Stimulated activated CD4-positive, alpha-beta T cell treated with anti-CD3 and anti-CD28 coated beads, Interleukin-1b, Interleukin-23, amount 100 ng/mL, for 1 hour (primary cell): ENCODE measurements at places on chromosomes 3 and 15.
A peak's percentile ranks its signal among the peaks of the same experiment; 100 is the strongest.

DNA sequence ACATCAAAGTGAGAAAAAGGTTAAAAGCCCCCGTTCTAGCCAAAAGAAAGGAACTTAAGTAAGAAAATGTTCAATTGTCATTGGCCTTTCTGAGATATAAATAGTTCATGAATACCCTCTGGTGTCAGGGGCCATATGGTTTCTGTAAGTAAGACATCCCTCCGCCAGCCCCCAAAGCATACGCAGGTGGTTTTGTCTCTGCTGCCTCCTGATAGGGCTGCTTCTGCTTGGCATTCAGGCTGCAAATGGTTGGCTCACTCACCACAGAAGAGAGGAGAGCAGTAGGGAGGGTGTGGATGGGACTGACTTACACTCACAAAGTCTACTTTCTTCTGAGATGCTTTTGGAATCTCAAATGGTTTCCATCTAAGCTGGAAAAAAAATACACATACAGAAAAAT, 29.8 kb downstream of the HGD start:
- DNase-seq, result no peak

DNA sequence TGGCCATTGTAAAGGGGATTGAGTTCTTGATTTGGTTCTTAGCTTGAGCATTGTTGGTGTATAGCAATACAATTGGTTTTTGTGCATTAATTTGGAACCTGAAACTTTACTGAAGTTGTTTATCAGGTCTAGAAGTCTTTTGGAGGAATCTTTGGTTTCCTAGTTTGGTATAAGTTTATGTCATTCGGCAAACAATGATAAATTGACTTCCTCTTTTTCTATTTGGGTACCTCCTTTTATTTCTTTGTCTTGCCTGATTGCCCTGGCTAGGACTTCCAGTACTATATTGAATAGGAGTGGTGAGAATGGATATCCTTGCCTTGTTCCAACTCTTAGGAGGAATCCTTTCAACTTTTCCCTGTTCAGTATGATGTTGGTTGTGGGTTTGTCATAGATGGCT, 32.1 kb downstream of the SPESP1 start:
- no peak for DNase-seq

DNA sequence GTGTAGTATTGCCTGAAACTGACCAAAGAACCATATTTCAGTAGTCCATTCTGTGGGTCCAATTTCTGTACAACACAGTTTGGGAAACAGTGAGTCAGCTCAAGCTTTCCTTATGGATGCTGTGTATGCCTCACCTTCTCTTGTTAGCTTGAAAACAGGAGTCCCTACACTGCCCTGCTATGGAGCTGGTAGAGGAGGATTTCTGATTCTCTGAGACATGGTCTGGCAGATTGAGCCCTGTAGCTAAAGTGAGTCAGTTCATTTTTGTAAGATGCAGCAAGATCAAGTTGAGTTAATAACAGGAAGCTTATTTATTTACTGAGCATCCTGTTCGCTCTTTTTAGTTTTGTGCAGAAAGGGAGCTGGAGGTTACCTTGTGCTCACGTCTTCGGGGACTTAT, 424.1 kb upstream of the RBMS3 start:
- DNase-seq, result no peak

DNA sequence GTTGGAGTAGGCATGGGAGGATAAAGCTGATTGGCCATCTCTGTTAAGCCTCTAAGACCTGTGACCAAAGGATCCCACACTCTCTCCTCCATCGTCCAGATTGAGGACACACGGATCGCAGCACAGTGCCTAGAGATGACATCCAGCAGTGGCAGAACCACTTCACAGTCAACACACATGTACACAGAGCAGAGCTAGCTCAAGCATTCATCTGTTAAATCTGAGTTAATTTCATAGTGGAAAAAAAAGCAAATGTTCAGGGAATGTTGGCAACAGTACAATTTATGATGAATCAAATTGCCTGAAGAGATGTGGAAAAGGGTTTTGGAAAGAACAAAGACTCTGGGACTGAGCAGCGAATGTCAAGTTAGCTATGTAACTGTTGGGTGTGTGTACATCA, 108.1 kb upstream of the PLAAT1 start:
- DNase-seq, result no peak

DNA sequence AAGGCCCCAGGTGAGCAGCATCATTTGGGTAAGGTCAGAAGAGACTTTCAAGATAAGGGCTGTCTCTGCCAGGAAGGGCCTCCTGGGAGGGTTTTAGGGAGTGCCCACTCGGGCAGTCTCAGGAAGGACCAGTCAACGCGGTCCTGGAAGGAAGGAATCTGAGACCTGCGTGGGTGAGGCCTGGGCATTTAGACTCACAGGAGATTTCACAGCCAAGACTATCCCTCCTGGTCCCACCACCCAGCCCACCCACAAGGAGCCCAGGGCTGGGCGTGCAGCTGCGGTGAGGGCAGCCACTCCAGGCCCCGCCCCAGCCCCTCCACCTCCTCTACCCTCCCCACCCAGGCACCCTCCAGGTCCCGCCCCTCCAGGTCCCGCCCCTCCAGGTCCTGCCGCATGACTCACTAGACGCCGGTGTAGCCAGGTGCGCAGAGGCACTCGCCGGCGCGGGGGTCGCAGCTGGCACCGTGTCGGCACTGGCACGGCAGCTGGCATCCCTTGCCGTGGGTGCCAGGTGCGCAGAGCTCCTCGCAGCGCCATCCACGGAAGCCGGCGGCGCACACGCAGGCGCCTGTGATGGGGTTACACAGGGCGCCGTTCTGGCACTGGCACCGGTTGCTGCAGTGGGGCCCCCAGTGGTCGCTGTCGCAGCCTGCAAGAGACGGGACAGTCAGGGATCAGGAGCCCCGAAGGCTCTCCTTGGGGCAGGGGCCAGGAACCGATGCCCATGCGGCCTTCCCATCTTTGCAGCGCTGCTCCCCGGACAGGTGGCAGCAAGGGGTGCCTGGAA, 112.7 kb downstream of the RAB11A start:
- DNase-seq, result peak; percentile 18

- DNase-seq, result no peak
Measured at GRCh38 chr15:73944161-73945129, 18.2 kb downstream of the LOXL1 start.

DNA sequence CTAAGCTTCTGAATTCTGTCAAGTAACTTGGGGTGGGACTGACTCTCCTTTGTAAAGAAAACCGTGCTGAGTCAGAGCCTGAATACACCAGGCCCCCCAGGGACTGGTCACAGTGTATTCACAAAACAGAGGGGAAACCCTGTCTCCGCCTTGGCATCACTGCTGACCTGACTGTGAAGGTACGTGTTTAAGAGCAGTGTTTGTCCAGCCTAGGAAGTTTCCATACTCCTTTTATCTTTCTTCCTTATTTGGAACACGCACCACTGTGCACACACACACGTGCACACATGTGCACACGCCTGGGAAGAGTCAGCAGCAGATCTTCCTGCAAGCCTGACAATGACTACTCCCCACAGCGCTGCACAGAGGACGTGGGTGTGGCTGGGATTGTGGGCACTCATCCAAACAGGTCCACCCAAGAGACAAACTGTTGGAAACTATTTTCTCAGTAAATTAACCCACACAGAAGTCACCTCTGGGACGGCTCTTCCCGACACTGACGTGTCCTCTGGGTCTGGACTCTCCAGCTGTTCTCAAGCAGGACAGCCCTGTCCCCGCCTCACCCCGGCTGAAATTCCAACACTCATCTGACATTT, 87.7 kb downstream of the ATP10A start:
- no peak for DNase-seq

DNA sequence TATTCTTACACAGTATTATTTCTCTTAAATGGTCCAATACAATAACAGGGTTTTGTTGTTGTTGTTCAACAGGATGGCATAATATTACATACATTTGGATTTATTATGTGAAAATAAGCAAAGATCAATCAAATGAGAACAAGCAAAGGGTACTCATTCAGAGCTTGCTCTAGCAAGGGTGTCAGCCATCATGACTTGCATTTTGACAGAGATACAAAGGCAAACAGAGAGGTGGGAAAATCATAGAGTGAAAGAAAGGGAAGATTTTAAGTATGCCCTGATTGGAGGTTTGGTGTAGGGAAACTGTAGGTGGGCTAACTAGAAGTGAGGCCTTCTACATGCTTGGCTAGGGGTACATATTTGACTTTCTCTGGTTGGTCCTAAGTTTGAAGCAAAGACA, 109.1 kb upstream of the BCHE start:
- no peak for DNase-seq

DNA sequence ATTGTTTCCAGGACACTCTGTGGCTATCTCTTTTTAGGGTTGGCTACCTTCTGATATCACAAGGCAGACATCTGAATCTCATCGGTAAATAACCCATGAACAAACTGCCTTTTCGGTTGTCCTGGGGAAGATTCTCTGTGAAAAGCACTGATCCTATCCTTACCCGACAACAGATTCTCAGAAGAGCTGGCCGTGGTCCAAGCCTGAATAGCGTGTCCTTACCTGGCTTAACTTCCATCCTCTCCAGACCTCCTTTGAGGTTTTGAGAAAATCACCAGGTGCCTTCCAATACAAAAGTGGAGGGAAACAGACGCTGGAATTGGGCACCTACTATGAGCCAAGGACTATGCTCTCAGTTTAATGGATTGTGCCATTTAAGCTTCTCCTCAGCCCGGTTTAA, 87.4 kb upstream of the ARHGEF3 start:
- DNase-seq, result no peak

- no peak for DNase-seq
Measured at GRCh38 chr15:52082197-52083036, 30.2 kb downstream of the BCL2L10 start.

DNA sequence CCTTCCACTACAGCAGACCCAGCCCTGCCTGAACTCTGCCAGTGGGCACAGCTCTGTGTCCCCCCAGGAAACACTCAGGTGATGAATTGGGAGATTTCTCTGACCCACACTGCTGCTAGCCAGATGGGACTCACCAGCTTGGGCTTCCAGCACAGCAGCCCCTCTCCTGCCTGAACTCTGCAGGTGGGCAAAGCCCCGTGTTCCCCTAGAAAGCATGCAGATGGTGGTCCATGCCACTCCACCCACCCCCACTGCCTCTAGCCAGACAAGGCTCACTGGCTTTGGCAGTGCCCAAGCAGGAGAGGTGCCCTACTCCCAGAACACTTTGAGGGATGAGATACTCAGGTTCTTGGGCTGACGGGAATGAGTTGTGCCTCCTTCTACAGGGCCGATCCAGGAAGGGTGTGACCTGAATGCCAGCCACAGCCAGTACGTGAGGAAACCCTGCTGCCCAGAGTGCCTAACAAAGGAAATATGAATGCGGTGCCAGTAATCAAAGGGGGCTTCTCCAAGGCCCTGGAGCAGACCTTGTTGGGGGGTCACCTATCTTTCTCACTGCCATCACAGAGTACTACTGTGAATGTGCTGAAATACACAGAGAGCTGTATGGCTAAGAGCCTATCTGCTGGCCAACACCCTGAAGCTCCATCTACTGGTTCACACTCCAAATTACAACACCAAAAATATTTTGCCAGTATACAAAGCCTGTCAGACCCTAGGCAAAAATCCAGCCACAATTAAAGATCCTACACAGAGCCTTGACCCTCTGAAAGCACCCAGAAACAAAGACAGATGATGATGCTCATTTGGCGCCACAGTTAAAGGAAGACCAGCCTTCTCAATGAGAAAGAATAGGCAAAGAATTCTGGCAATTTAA, 61.9 kb downstream of the BTLA start:
- DNase-seq, result no peak

DNA sequence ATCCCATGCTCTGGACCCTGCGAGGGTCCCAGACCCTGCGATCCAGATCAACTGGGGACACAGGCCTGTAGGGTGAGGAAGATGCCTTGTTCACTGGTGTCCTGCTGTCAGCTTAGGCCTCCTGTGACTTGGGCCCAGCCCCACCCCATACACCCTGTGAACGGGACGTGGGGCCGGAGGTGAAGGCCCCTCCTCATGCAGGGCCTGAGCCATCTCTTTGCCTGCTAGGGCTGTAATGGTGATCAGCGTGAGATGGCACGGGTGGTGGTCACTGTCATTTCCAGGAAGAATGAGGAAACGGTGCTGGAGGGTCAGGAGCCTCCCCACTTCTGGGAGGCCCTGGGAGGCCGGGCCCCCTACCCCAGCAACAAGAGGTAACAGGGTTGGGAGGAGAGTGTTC, 12.4 kb downstream of the VILL start:
- no peak for DNase-seq

DNA sequence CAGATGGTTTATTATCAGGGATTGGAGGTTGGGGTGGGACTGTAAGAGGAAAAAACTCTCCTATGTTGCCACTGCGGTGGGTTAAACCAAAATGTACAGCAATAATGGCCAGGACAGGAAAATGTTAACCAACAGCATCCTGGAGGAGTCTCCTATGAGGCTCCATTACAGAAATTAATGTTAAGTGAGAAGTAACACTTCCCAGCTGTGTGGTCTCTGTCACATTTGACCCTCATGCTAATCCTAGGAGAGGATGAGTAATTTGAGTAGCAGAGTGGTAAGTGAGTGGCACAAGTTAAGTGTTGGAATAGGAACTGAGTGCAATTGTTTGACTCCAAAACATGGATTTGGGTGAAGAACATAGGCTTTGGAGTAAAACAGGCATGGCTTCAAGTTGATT, 39.0 kb downstream of the ARHGEF3 start:
- no peak for DNase-seq

DNA sequence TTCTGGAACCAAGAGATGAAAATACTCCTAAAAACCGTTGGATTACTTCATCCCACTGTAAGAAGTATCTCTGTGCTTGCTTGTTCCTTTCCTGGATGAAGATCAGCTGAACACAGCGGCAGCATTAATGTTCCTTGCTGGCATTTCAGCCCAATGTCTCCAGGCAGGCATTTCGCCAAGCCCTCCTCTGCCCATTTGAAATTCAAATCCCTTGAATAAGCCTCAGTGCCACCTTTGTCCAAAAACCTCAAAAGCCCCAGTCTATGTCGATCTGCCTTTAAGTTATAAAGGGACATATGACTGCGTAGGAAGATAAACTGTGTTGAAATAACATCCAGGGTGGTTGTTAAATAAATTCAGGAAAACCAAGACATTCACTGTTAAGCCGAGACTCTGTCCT, 156.8 kb upstream of the PDZRN3 start:
- no peak for DNase-seq

- DNase-seq, result no peak
Measured at GRCh38 chr15:101650145-101650544, 2.0 kb downstream of the TM2D3 start.

GRCh38 chr3:130969621-130970020, 57.0 kb downstream of the ASTE1 start:
- no peak for DNase-seq

DNA sequence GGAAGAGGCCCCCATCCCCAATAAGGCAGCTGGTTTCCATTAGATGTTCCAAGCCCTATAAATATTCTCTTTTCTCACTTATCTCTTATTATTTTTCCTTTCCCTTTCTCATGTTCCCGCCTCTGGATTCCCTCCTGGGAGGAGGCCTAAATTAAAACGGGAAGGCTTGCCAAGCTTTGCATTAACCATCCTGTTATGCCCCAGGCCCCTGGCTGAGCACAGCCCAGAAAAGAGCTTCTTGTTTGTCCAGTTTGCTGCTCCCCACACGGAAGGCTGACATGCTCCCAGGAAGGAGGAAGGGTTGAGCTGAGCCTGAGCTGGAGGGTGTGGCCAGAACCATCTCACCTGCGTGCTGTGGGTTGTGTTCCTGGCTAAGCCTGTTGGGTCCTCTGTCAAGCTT, 63.1 kb upstream of the BOC start:
- no peak for DNase-seq

- DNase-seq, result no peak
Measured at GRCh38 chr15:100762913-100763834, 116.5 kb upstream of the ALDH1A3 start.
